Stimulated activated memory B cell treated with anti-CD40 and anti-IgM and Interleukin-4, amounts not matched to agents 10 μg/mL and 1 μg/mL and 100 μg/mL, for 72 hours (primary cell): ENCODE measurements at places on chromosomes 1 and 21.

GRCh38 chr1:235325139-235325538, 2.8 kb downstream of the ARID4B start:
- ATAC-seq: no peak

DNA sequence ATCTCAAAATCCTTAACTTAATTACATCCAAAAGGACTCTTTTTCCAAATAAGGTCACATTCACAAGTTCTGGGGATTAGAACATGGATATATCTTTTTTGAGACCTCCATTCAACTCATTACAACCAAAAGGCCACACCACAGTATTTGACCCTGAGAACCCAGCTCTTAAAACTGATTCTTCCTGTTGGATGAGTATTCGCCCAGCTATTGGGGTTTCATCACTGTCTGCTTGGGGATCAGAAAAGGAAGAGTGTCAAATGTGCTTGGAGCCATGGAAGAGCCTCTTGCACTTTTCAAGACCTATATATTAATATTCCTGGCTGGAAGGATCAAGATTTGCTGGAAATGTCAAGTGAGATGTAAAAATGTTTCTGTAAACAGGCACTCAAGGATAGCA, 5.4 kb upstream of the TINAGL1 start:
- no peak for ATAC-seq

GRCh38 chr1:228378873-228379460, 27.7 kb downstream of the TRIM11 start:
- no peak for ATAC-seq

- ATAC-seq: no peak
These were observed 26.5 kb upstream of the LRRC8C start for GRCh38 chr1:89606227-89606980.

GRCh38 chr1:226725897-226726267, 13.2 kb downstream of the ITPKB start:
- ATAC-seq: no peak

GRCh38 chr1:117683571-117684285, 77.9 kb downstream of the TENT5C start:
- ATAC-seq: no peak

GRCh38 chr1:165928075-165928731, 100.8 kb downstream of the UCK2 start:
- peak; percentile 62 for ATAC-seq

DNA sequence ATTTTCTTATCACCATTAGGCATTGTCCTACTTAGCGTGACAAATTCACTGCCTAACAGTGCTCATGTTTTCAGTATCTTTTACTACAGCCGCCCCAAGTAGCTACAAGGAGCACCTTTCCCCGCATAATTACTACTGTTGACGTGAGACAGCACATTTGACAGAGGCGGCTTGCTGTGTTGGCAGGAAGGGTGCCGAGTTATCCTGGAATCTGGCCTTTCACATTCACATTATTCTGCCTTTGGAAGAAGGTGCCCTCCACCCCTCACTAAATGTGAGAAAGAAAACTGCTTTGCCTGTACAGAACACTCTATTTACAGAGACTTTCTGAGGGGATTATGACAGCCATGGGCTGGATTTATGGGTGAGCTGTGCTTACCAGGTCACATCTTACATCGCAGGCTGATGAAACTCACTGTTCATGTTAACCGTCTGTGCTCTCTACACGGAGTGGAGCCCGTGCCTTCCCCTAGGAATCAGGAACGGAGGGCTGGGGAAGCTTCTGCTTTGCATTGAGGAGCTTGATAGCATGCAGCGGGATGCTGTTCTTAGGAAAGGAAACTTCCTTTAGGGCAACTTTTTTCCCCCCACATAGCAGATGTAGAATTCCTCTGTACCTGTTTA, 148.0 kb upstream of the ZRANB2 start:
- no peak for ATAC-seq

DNA sequence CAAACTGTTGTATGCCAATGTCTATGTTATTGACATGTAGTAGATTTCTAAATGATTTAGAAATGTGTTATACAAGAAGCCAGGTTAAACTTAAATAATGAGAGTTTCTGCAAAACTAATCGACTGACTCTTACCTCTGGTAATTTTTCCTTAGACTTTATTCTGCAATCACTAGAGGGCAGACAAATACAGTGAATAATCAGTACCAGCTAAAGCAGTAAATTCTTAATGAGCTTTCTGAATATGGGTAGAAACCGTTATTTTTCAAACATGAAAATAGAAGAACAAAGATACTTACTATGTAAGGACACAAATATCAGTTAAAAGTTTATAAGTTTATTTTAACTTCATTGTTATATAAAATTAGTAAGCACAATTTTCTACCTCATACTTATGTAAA, 97.9 kb upstream of the RGS1 start:
- no peak for ATAC-seq

- ATAC-seq: peak; percentile 73
These were observed 3.8 kb downstream of the FBXO2 start for GRCh38 chr1:11650331-11650991.

DNA sequence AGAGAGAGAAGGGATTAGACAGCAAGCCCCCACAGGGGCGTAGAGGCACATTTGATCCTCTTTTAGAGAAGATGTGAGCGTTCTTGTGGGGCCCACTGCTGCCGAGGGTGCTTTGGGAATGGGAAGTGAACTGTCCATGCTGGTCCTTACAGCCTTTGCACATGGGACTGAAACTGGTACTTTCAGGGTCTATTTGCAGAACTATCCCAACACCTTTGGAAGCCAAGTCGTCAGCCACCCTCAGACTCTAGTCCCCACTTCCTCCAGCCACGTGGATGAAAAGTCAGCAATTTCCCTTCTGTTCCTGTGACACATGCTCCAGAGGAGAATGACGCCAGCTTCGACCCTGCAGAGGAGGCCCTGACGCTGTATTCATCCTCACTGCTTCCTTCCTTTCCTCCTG, 2.6 kb upstream of the RAB7B start:
- no peak for ATAC-seq

DNA sequence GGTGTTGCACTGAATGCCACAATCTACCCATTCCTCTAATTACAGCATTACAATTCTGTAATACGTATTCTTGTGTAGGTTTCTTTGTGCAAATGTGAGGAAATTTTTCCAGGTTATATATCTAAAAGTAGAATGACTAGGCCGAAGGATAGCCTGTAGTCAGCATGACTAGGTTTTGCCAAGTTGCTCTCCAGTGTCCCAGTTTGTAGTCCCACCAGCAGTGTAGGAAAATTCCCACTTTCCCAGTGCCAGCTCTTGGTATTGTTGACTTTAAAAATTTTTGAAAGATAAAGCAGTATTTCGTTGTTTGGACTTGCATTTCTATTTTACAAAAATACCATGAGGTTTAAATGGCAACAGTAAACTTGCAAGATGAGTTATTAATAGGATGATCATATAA, 3.0 kb downstream of the PARK7 start:
- ATAC-seq: no peak

- ATAC-seq: no peak
These were observed 322.6 kb downstream of the LTN1 start for GRCh38 chr21:28669971-28670653.

- peak; percentile 4 for ATAC-seq
These were observed 10.9 kb downstream of the TNFRSF25 start for GRCh38 chr1:6454856-6455751.

DNA sequence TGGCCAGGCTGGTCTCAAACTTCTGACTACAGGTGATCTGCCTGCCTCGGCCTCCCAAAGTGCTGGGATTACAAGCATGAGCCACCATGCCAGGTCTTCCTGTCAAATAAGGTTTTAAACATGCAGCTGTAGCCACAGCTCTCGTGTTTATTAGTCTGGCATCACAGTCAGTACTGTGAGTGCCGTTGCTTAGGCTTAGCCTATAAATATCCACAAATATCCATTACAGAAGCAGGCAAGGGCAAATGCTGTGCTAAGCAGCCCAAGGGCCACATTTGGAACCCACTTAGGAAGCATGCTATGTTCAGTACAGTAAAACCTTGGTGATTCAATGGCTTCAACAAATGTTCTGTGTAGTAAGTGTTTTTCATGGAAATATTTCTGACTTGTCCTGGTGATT, 75.9 kb downstream of the KIF1B start:
- ATAC-seq: no peak
